Stimulated activated CD8-positive, alpha-beta memory T cell treated with anti-CD3 and anti-CD28 coated beads, Interleukin-7, amount 100 ng/mL, for 1 hour (primary cell): ENCODE measurements at places on chromosomes 7 and 10.

GRCh38 chr10:14707481-14707880 is 67.2 kb downstream of the FAM107B start:
- DNase-seq: no peak

DNA sequence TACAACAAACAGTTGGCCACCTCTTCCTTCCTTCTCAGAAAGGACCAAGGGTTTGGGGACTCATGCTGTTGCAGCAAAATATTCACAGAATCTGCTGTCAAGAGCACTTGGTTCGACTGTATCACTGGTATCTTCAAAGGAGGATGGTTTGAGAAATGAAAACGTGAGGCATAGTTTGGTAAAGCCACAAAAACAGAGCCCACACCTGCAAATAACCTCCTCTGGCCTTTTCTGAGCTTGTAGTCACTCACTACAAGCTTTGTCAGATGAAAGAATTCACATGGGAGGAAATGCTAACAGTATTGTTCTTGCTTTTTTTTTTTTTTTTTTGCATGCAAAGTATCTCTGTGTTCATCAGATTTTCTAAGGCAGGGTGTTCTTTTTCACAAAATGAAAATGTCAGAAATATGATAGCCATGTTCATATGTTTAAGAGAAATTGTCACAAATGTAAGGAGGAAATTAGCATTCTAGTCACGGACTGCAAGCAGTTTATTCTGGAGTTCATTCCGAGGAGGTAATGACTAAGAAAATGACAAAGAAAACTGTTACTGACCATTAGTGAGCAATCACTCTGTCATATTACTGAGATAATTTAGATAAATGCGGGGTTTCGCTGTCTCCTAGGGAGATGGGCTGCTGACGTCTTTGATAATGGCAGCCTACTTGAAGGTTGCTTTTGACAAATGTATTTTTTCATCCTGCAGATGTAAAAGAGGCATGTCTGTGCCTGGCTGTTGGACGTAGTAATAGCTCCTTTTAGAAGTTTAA is 117.8 kb upstream of the MYO3A start:
- no peak for DNase-seq

GRCh38 chr10:48773580-48773979 is 88.9 kb downstream of the WDFY4 start:
- DNase-seq: no peak

DNA sequence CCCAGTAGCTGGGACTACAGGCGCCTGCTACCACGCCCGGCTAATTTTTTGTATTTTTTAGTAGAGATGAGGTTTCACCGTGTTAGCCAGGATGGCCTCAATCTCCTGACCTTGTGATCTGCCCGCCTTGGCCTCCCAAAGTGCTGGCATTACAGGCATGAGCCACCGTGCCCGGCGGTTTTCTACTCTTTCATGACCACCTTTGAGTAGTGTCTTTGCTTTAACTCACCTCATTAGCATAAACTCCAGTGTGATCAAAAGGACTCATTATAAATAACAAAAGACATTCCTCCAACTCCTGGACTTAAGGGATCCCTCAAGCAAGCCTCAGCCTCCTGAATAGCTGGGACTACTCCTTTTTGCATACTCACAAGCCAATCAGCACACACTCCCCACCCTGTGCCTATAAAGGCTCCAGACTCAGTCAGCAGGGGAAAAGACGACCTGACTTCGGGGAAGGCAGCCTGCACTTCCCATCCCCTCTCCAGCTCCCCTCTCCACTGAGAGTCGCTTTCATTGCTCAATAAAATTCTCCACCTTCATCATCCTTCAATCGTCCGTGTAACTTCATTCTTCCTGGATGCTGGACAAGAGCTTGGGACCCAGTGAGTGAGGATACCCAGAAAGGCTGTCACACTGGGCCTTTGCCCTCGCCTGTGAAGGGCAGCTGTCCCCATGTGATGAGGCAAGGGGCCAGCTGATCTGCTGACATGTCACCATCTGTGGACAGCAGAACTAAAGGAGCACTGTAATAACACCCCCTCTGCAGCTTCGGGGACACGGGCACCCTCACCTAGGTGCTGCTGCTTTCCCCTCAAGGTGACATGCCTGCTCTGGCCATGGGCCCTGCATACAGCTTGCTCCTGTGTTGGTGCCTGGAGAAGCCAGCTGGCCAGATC is 35.0 kb upstream of the EIF4H start:
- no peak for DNase-seq

GRCh38 chr10:110460111-110460809 is 37.4 kb upstream of the DUSP5 start:
- no peak for DNase-seq

- peak; percentile 19 for DNase-seq
These were observed at the start of gene ADCK2 for GRCh38 chr7:140672382-140673062. Gene ADCK2 (plus strand): TSS chr7:140672945. CDS start chr7:140673331, 386 bp downstream.

- DNase-seq: no peak
These were observed 88.8 kb upstream of the BTBD16 start for GRCh38 chr10:122182308-122182707.

DNA sequence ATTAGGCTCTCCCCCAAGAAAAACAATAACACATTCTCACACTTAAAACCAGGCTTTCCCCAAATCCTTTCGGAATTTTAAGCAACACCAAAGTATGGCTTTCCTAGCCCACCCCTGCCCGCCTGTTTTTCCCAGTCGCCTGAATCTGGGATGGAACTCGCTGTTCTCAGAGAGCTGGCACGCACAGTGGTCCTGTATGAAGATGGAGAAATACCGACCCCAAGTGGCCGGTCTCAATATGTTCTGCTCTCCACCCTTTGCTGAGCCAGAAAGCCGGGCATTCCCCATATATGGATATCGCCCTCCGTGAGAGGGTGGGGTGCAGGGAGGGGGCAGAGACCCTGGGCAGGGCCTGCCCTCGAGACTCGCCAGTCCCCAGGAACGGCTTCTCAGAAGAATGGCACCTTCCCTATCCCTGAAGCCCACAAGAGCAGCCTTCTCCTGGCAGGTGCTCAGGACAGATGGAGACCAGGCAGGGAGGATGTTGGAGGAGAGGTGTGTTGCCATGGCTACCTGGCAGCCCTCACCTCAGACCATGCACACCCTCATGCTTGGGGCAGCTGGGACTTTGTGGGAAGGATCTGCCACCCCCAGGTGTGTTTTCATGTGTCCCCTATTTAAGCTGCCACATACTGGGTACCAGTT is 3.4 kb downstream of the TACR2 start:
- peak; percentile 12 for DNase-seq

- no peak for DNase-seq
These were observed 71.5 kb downstream of the SLC35B4 start for GRCh38 chr7:134245253-134245652.

DNA sequence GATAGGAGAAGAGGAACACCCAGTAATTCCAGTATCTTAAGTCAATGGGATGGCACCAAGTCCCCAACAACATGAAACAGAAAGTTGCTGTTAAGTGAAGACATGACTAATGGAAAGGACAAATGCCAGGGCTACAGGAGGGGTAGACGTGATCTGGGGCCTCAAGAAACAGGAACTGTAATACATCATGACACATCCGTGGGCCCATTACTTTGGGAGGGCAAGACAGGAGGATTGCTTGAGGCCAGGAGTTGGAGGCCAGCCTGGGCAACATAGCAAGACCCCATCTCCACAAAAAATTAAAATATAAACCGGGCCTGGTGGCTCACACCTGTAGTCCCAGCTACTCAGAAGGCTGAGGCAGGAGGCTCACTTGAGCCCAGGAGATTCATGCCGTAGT is 408.6 kb upstream of the PRKCQ start:
- DNase-seq: no peak

DNA sequence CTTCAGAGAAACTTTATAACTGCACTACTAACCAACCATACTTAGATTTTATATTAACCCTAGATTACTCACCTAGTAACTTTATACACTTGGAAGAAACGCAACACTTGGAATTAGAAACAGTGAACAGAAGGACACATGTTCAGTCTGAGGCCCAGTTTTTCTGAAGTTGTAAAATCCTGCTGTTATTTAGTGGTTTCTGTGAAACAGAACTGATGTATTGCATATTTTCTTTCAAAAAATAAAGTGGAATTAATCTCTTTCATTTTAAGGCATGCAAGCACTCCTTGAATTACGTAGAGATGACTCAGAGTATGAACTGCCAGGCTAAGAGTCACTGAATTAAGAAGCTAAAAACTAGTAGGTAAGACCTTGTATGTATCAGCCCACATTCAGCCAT is 215.8 kb downstream of the SKAP2 start:
- no peak for DNase-seq

- DNase-seq: peak; percentile 40
These were observed at the start of gene HOXA4 for GRCh38 chr7:27130540-27131389. Gene HOXA4 (minus strand): TSS chr7:27130757. CDS start chr7:27130733, 24 bp downstream.

GRCh38 chr10:26334932-26335573 is 103.1 kb upstream of the APBB1IP start:
- peak; percentile 29 for DNase-seq

DNA sequence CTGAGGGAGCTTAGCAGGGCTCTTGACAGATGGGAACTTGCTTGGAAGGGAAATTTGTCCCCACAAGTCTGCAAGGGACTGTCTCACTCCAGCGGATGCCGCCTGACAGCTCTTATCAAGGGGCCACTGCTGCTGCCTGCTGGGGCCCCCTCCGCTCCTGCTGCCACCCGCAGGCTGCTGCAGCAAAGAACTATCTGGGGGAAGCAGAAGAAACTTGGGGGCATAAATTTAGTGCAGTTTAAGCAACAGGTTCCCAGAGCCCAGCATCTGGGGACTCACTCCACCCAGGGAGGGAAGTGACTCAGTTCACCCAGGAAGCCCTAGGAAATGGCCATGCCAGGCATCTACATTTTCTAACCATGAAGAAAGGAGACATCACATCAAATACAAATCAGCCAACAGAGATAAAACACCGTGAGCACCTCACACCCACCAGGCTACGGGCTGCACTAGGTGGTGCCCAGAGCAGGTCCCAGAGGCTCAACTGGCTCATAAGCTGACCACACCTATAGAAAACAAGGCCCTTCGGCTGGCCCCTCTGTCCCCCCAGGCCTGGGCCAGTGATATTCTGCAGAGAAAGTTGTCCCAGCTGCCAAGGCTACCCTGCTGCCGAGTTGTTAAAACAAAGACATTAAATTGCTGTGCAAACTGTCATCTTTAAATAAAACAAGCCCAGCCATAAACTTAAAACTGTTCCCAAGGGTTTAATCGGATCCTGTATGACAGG is 3.7 kb downstream of the RGS10 start:
- no peak for DNase-seq

- DNase-seq: no peak
These were observed 1.3 kb downstream of the LFNG start for GRCh38 chr7:2520761-2521290.

- no peak for DNase-seq
These were observed 31.3 kb upstream of the SMC3 start for GRCh38 chr10:110535958-110536891.

GRCh38 chr7:121006711-121007315 is 18.3 kb downstream of the CPED1 start:
- no peak for DNase-seq

DNA sequence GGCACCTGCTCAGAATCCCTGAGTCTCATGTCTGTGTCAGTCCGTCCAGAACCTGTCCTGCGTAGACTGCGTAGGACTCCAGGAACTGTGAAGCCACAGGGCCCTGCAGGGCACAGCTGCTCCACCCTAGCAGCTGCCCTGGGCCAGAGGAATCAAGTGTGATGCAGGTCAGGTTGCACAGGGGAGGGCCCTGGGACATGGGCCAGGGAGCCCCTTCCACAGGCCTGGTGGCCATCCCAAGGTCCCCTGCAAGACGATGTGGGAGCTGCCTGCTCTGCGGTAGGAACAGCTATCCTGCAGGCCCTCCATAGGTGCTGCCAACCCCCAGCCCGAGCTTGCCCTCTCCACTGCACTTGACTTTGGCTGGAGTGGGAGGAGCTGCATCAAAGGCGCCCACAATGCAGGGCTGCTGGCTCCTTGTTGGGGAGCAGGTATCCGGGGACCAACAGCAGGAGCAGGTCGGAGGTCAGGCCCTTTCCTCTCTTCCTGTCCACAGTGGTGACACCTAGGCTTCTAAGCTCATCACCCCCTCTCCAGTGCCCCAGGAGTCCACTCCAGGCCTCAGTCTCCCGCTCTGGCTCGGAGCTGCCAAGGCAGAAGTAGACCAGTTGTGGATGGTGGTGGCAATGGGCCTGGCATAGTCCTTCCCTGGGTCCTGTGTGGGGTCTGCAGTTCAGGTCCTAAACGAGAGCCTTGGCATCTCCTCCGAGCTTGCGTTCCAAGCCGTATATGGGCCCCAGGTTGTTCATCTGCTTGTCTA is 149.1 kb downstream of the MAPK8 start:
- no peak for DNase-seq

- no peak for DNase-seq
These were observed 544.3 kb downstream of the TCERG1L start for GRCh38 chr10:130767116-130767730.

DNA sequence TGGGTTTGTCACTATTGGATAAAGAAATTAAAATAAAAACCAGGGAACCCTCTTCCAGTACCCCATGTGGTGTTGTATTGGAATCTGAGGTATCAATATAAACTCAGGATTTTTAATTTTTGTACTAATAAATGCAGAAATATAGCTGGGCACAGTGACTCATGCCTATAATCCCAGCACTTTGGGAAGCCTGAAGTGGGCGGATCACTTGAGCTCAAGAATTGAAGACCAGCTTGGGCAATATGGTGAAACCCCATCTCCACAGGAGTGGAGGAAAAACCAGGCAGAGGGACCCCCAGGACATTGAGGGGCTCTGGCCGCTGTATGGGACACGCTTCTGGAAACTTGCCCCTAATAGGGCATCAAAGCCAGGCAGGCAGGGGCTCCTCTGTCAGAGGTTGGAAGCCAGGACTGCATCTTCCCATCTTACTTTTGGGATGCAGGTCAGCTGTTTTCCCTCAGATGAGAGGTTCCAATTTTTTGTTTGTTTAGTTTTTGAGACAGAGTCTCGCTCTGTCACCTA is 11.1 kb downstream of the ADIRF start:
- DNase-seq: no peak

- no peak for DNase-seq
These were observed 409.4 kb upstream of the FZD8 start for GRCh38 chr10:36051500-36051991.

DNA sequence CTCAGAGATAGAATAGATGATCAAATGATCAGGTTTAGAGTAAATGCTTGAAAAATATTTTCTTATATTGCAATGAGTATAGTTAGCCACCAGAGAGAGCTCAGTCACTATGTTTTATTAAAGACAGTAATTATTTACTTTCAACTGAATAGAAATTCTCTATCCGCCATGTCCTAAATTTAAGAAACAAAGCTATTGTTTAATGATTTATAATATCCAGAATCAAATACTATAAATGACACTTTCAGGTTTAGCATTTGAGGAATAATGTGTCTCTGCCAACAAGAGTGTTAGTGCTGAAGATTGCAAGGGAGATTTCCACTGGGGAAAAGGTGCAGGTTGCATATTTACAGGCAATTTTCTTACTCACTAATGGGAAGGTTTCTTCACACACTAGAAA is 184.7 kb downstream of the DGKB start:
- no peak for DNase-seq

DNA sequence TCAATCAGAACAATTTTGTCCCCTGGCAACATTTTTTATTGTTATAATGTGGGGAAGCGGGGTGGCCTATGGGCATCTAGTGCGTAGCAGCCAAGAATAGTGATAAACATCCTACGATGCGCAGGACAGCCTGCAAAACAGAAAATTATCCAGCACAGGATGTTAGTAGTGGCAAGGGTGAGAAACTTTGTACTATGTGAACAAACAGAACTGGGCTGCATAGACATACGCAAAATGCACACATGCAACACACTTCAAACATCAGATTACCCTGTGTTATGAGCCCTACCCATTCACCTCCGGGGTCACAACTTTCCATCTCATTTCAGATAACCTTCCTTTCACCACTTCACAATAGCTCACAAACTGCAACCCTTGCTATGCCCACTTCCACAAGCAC is 3.1 kb downstream of the ZNF786 start:
- DNase-seq: no peak

GRCh38 chr10:104297697-104298660 is 29.0 kb downstream of the GSTO2 start:
- DNase-seq: no peak
